ENCODE measurements at places on chromosomes 13 and 19.

DNA sequence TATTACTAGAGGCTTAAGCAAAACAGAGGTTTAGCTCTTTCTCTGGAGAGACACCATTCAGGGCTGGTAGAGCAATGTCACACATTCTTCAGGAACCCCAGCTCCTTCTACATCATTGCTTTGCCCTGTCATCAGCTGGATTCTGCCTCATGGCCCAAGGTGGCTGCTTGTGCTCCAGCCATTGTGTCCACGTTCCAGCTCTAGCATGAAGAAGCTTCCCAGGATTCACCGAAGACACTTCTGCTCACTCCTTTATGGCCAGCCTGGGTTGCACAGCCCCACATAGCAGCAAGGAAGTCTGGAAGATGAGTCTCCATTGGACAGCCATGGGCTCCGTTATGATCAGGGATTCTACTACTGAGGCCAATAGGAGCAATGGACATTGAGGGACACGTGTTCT lies 13.2 kb downstream of the PGLS start:
- DNase-seq: no peak

GRCh38 chr13:43908156-43909126 lies 28.7 kb downstream of the LACC1 start:
- DNase-seq: no peak

DNA sequence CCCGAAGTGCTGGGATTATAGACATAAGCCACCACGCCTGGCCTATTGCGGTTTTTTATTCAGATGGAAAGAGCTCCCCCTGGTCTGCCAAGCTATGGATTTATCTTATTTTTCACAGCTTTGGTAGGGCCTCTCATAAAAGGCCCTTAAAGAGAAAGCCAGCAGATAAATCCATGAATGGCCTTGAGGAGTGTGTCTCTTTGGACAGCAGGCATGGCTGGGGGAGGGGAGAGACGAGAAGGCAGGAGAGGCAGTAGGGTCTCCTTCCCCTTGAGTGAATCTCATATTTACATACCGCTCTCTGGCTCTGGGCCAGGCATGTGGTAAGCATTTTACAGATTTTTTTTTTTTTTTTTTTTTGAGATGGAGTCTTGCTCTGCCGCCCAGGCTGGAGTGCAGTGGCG lies 25.2 kb downstream of the MARK4 start:
- DNase-seq: no peak

DNA sequence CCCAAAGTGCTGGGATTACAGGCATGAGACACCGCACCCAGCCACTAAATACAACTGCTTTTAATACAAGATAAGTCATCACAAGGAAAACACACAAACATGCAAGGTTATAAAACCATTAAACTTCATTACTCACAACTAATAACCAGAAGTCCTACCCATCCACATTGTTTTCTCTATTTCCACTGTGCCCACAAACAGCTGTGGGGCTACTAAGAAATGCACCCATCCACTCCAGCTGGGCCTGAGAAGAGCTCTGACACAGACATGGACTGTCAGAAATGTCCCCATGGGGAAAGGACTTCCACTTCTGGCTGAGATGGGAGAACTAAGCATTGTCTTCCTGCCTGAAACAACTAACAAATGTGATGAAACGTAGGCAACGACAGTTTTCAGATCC lies 17.2 kb downstream of the SAFB2 start:
- no peak for DNase-seq

DNA sequence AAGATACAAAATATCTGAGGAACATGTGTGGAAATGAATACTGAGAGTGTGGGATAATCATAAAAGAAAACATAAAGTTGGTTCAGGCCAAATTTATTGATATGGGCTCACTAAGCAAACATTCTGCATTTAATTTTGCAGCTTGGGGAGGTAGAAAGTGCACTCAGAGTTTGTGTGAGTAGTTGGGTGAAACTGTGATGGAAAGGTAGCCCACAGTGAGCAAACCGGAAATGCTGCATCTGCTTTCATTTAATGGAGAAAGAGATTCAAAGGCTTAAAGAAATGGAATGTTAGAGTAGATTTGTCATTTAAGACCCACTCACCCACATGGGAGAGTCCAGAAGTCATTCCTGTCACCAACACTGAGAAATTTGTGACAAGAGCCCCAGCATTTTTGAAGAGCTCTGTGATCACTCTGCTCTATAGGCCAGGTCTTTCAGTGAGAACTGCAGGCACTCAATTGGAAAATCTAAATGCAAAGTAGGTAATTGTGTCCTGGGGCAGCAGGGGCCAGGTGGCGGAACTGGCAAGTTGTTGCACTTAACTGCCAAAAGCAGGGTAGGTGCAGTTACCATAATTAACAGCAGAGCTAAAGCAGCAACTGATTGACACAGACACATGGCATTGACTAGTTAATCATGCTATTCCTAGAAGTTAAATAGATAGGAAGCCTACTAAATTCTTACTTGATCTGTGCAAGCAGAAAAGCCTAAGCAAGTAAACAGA lies 1228.3 kb upstream of the PCDH20 start:
- DNase-seq: no peak

- DNase-seq: no peak
These were observed 2.6 kb upstream of the UBE2S start for GRCh38 chr19:55410168-55410567.

DNA sequence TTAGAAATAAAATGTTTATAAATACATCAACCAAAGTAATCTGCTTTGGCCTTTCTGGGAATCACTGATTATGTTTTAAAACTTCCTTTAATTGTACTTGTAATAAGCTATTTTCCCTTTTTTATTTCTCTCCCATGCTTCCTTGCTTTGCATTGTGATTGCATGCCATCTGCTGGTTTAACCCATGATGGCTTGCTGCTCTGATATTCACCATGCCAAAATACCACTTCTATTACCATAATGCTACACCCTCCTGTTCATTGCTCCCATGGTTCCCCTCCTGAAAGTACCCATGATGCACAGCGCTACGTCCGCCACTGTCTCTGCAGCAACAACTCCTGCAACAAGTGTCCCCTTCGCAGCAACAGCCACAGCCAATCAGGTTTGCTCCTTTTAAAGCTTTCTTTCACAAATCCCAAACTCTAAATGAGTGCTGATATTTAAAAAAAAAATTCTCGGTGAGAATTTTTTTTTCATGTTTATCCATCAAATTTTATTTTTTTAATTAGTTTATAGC lies 67.7 kb upstream of the RAP2A start:
- no peak for DNase-seq

DNA sequence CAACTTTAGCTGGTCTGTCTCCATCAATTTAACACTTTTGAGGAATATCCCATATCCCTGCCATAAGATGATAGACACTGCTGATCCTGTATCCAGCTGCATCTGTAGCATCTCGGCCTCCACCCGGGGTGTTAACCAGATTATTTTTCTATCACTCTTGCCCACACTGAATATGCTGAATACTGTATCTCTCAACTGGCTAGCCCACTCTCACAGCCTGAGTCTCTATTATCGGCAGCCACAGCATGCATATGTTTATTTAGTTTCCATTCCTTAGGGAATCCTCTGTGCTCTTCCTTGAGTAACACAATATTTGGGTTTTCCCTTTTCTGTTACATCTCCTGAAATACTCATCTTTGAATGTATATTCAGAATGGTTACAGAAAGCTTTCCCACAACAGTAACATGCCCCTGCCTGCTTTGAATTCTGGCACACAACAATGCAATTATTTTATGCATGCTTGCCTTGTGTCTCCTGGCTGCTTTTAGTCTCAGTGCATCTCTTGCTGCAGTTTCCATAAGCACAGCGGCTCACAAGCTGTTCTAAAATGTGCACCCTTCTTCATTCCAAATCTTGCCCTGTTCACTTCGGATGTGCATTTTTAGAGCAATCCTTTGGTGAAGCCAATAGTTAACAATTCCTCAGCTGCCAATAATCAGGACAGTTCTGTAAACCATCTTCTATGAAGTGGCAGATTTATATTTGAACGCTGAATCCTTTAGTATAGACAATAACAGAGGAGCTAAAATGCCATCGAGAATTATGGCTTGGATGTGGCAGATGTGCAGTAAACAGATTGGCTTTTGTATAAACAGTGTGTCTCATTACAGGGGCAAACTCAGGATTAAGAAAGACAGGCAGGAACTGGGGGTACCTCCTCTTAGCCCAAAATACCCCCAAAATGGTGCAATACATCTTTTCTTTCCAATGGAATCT lies 261.9 kb upstream of the SOX21 start:
- DNase-seq: no peak

Measured in activated naive CD4-positive, alpha-beta T cell treated with anti-CD3 and anti-CD28 coated beads, Interleukin-2, amount 10 ng/mL, durations not matched to agents 7 days and 5 days (primary cell).